ENCODE measurements at places on chromosomes 4 and X.

GRCh38 chr4:66577922-66578321, 907.6 kb upstream of the EPHA5 start:
- no peak for DNase-seq
- no peaks in the 10 kb centered on the region for H3K27me3 ChIP-seq
- no peaks in the 10 kb centered on the region for H3K36me3 ChIP-seq
- peaks cover 8% of the 10 kb centered on the region for H3K4me1 ChIP-seq

DNA sequence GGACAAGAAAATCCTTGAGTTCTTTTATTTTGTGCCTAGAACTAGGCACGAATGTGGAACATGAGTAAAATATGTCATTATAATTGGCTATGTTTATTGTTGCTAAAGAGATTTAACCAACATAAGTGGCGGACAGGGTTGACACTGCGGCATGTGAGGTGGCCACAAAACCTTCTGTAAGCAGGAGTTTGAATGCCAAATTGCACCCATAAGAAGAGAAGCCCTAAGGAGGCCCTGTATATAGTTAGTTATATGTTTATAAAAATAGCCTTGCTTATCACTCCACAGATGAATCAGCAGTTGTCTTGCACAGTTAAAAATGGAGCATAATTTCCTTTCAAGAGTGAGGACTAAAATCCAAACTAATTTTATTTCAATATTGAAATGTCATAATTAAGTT, 336.1 kb downstream of the GBA3 start:
- H3K36me3 ChIP-seq = no peaks in the 10 kb centered on the region
- H3K4me3 ChIP-seq = no peak overlapping the region
- H3K4me1 ChIP-seq = no peaks in the 10 kb centered on the region
- H3K27me3 ChIP-seq = no peaks in the 10 kb centered on the region

DNA sequence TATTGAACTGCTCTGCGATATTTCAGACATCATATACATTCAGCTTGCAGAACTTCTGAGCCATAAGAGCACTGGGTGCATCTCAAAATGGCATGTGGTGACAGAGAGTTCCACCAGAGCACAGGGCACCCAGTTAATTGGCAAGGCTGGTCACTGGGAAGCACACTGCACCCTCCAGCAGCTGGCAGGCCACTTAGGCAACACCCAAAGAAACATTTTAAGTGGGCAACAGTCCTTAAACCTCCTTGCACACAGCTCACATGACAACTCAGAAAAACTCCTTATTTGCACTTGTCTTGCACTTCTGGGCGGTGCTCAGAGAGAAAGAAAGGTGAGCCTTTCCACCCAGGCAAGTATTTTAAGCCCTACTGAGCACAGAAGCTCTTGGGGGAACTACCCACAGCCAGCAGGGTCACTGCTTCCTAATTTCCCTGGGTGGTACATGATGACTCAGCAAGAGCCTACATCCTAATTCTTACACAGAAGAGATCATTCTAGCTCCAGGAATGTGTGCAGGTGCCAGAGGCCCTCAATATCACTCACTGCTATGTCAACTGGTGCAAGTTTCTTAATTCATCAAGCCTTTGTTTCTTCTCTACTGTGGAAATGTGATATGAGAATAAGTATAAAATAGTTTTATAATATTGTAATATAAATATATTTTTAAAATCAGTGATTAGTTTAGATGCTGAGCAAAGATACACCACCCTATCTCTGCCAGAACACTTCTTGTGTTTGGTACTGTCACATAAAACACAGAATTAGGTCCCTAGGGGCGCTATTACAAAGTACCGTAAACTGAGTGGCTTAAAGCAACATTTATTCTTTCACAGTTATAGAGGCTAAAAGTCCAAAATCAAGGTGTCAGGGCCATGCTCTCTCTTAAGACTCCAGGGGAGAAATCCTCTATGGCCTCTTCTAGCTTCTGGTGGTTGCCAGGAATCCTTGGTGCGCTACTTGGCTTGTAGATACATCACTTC, 155.1 kb upstream of the PPARGC1A start:
- DNase-seq = no peak
- no peaks in the 10 kb centered on the region for H3K4me1 ChIP-seq
- no peaks in the 10 kb centered on the region for H3K27me3 ChIP-seq

- no peak overlapping the region for H3K27ac ChIP-seq
- no peak for DNase-seq
- H3K4me3 ChIP-seq = no peak overlapping the region
- no peaks in the 10 kb centered on the region for H3K36me3 ChIP-seq
- H3K4me1 ChIP-seq = no peaks in the 10 kb centered on the region
These were observed 20.1 kb downstream of the IGFBP7 start for GRCh38 chr4:57090079-57090478.

DNA sequence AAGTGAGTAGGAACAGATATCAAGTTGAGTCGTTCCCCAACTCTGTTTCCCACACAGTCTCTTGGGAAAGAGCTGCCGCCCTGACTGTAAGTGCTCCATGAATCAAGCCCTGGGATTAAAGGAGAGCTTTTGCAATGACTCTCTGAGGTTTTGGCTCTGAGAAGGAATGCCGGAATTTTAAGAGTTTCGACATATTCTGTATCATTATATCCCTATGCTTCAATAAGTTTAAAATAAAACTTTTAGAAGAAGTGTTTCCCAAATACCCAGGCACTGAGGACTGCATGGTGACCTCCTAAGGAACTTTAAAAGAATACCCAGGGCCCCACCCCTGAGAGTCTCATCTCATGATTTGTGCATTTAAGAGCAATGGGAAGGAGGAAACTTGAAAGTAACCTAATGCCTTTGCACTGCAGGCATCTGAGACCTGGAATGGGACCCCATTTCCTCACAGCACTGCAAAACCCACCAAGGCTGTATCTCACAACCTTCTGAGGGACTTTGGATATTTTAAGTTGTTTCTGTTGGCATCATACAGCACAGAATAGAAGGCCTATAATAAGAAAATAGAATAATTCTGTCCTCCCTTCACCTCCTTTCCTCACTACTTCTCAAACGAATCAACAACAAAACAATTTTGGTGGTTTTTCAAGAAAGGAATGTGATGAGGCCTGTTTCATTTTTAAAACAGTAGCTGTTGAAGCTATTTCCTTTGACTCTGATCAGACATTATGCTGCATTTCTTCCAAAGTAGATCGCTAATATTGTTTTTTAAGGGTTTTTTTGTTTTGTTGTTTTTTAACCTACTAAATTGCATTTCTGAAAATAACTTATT, 121.2 kb downstream of the GASK1B start:
- no peaks in the 10 kb centered on the region for H3K4me1 ChIP-seq
- no peaks in the 10 kb centered on the region for H3K36me3 ChIP-seq
- H3K4me3 ChIP-seq = no peak overlapping the region

DNA sequence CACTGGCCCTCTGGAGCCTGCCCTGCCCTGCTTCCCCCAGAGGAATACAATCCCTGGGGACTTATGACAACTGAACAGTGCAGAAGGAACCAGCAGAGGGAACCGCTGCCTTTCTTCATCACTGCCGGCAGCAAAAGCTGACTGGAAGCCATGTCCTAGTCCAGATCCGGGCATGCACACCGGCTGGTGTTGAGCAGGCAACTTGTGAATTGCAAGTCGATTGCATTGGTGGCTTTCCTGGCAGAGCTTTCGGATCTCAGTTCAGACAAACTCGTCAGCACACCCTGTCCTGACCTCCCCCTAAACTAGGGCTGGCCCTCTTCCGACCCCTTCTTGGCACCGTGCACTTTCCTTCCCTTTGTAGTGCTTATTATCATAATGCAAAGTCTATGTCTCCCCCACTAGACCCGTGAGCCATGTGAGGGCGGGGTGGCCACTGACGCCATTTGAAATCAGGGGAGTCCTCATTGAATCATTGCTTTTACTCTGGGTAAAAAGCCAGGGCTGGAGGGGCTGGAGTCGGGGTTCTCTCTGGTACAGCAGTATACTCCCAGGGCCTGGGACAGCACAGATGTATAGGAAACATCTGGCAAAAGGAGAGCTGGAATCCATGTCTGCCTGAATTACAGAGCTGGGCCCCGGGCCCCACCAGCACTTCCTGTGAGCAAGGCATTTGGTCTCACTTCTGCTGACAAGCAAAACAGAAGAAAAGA, 1.8 kb downstream of the ARHGAP4 start:
- peak overlapping the region; percentile 99 for H3K27ac ChIP-seq
- H3K36me3 ChIP-seq = no peaks in the 10 kb centered on the region
- DNase-seq = no peak
- H3K27me3 ChIP-seq = no peaks in the 10 kb centered on the region

GRCh38 chrX:134622056-134622812, 36.0 kb downstream of the PLAC1 start:
- DNase-seq = peak; percentile 35
- peak overlapping the region; percentile 32 for H3K27ac ChIP-seq
- no peak overlapping the region for H3K4me3 ChIP-seq
- no peaks in the 10 kb centered on the region for H3K27me3 ChIP-seq

All from Panc1 (cell line).